ENCODE measurements at places on chromosomes 5 and 9.

GRCh38 chr5:52777186-52777585, 10.5 kb upstream of the ITGA1 start:
- DNase-seq, result no peak

DNA sequence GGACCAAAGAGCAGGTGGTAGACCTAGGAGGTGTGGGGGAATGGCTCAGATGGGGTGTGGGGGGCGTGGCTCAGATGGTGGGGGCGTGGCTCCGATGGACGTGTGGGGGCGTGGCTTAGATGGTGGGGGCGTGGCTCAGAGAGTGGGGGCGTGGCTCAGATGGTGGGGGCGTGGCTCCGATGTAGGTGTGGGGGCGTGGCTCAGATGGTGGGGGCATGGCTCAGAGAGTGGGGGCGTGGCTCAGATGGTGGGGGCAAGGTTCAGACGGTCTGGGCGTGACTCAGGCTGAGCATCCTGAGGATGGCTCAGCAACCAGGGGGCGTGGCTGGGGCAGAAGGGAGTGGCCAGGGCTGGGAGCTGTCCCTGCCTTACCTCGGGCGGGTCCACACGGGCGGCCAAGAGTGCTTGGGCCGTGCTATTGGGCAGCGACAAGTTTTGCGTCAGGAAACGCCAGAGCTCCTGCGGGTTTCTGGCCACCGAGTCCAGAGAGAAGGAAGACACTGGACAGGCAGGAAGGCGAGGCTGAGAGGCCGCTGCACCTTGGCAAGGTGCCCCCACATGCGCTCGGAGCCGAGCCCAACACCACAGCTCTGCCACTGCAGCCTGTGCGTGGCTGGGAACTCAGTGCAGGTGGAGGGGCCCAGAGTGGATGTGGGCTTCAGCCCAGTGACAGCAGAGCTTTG, 5.9 kb downstream of the ABCA2 start:
- peak; percentile 67 for DNase-seq

DNA sequence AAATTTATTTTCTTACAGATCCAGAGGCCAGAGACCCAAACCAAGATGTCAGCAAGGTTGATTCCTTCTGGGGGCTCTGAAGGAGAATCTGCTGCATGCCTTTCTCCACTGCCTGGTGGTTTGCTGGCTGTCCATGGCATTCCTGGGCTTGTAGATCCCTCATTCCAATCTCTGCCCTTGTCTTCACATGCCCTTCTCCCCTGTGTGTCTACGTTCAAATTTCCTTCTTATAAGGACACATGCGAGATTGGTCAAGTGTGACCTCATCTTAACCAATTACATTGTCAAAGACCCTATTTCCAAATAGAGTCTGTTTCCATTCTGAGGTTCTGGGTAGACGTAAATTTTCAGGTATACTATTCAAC, 84.5 kb upstream of the RAI14 start:
- DNase-seq, result no peak

DNA sequence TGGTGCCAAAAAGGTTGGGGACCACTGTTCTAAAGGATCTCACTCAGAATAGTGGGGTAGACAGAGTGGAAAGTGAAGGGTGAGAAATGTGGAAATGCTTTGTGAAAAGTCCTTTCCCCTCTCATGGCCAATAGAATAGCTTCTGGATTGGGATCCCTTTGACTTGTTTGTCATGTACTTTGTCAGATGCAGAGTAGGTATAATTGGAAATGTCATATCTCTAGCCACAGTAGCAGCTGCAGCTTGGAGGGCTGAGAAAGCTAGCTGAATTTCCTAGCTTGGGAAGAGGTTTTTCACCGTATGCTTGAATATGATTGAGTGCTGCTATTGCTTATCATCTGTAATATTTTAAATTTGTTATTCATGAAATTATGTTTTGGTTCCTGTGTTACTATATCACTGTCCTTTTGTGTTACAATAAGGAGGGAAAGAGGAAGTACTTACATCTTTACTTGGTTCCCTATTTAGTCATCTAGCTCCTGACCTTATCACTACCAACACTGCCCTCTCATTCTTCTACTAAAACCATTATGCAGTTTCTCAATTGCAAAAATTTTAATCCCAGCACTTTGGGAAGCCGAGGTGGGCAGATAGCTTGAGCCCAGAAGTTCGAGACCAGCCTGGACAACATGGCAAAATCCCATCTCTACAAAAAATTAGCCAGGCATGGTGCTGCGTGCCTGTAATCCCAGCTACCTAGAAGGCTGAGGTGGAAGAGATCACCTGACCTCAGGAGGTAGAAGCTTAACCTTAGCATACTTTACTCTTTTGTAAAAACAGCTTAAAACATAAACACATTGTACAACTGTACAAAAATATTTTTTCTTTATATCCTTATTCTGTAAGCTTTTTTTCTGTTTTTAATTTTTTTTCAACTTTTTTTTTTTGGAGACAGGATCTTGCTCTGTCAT, 12.4 kb downstream of the SLC30A5 start:
- DNase-seq, result no peak

- DNase-seq, result no peak
These were observed 251.4 kb upstream of the IL12B start for GRCh38 chr5:159581502-159582249.

DNA sequence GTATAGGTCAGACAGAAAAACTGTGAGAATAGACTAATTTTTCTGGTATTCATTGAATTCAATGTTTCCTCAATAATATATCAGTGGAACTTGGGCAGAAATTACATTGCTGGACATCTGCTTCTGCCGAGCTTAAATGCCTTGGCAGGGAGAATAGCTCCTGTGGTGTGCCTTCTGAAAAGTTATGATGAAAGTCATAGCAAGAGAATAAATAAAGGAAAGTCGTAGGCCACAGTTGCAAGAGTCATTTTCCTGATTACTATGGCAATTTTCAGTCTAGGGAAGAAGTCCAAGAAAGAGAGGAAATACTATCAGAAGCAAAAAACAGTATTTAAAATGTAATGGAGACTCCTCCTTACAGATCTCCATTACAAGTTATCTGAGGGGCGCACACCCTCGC, 1596.1 kb upstream of the WWC1 start:
- no peak for DNase-seq

DNA sequence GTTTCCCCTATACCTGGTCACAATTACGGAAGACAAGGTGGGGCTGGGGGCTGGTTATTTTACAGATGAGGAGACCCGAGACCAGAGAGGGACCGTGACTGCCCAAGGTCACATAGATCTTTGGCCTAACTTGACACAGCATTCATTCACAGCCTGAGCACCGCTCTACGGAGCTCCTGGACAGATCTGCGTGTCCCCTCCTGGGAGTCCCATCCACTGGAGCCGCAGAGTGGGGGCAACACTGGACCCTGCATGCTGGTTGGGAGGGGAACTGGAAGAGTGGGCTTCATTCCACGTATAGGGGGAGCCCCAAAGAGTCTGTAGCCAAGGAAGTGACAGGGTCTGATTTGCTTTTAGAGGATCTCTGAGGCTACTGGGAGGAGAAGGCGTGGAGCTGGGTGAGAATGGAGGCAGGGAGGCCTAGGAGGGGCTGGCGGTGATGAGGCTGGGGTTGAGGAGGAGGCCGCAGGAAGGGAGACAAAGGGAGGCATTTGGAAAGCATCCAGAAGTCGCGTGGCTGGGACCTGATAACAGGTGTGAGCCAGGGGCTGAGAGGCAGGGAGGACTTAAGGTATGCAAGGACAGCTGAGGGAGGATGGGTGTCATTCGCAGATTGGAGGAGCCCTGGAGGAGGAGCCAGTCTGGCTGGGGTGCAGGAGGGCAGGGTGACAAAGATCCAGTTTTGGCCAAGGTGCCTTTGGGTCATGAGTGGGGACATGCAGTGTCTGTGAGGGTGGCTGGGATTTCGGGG, 64.3 kb upstream of the IER5L start:
- no peak for DNase-seq

DNA sequence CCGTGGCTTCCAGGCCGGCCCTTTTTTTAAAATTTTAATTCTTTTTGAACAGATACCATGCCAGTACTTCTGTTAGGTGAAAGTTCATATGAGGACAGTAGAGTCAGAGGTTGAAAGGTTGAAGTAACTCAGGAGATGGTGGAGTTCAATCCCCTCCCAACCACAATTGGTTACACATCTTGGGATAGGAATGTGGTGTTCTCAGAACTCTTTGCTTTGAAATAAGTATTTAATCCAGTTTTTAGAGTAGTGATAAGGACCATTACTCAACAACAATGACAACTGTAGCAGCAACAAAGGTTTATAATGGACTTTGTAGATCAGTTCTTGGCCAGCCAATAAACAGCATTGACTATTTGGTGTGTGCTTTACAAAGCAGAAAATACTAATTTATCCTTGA, 116.0 kb downstream of the ARHGAP26 start:
- no peak for DNase-seq

GRCh38 chr9:36031774-36032555, 4.7 kb upstream of the RECK start:
- no peak for DNase-seq

- no peak for DNase-seq
These were observed 86.3 kb upstream of the OTULINL start for GRCh38 chr5:14495301-14495700.

DNA sequence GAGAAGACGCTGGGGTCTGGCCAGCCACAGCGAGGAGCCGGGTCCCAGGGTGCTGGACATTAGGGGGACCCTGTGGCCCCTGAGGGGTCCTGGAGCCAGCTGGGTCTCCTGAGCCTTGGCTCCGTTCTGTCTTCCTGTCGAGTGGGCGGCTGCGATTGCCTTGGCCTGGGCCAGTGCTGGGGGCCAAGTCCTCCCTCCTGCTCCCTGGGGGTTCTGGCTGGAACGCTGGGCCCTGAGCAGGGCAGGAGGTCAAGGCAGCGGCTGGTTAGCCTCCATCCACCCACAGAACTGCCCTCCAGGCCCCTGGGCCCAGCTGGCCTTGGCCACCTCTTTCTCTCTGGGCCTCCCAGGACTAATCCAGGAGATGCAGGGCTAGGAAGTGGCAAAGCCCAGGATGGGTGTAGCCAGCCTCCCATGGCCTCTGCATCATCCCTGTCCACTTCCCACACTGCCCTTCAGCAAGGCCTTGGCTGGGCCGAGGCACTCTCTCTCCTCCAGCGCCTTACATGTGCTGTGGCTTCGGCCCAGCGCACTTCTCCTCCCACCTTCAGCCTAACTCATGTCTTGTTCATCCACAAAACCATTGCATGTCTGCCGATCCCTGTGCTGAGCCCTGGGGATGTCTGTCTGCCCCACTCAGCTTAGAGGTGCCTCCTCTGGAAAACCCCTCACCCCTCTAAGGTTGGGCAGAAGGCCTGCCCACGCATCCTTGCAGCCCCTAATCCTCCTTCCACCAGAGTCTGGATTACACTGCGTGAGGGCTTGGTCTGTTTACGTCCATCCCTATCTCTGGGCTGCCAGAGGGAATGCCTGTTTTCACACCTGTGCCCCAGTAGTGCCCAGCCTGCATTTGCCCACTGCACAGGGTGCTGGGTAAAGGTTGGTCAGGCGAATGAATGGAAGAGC, 5.0 kb downstream of the LAMC3 start:
- DNase-seq, result no peak

GRCh38 chr5:143025971-143026370, 255.8 kb downstream of the ARHGAP26 start:
- no peak for DNase-seq

- no peak for DNase-seq
These were observed 35.5 kb upstream of the LRRC14B start for GRCh38 chr5:155651-156410.

GRCh38 chr5:71492817-71493615, 37.6 kb downstream of the BDP1 start:
- no peak for DNase-seq
